ENCODE measurements at places on chromosomes 13 and 19.

GRCh38 chr13:22964245-22964966 lies 216.4 kb upstream of the SGCG start:
- DNase-seq, result no peak

DNA sequence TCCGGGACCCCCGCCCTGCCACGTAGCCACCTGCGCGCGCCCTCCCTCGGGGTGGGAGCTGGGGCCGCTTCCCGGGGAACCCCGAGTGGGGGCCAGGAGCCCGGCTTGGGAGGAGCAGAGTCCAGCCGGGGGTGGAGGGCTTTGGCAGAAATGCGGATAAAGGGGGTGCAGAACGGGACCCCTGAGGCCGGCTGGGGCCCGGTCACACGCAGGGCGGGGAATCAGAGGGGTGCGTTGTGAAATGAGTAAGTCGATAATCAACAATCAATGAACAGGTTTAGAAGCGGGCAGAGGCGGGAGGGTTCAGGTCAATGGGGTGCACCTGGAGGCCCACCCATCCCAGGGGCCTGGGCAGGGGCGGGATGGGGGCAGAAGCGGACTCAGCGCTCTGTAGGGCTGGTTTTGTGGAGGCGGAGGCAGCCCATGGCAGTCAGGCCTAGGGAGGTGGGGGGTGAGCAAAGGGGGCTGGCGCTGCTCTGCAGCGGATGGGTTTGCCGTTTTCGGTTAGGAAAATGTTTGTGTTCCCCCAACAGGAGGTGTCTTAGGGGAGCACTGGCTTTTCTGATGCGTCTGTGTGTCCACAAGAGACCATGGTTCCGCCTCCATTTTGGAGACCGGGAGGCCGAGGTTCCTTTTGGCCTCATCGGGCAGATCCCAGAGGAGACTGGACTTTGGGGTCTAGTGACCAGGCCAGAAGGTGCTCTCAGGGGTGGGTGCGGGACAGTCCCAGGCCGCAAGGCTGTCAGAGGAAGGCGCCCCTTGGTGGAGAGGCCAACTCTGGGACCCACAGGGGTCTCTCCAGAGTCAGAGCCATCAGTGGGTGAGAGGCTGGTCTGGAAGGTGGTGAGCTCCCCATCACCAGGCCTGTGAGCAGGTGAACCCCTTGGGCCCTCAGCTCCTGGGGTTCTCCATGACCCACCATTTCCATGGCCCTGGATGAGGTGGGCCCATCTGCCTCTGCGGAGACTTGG lies 683 bp upstream of the DIRAS1 start:
- no peak for DNase-seq

- no peak for DNase-seq
Measured at GRCh38 chr13:101612735-101613134, 160.3 kb downstream of the ITGBL1 start.

DNA sequence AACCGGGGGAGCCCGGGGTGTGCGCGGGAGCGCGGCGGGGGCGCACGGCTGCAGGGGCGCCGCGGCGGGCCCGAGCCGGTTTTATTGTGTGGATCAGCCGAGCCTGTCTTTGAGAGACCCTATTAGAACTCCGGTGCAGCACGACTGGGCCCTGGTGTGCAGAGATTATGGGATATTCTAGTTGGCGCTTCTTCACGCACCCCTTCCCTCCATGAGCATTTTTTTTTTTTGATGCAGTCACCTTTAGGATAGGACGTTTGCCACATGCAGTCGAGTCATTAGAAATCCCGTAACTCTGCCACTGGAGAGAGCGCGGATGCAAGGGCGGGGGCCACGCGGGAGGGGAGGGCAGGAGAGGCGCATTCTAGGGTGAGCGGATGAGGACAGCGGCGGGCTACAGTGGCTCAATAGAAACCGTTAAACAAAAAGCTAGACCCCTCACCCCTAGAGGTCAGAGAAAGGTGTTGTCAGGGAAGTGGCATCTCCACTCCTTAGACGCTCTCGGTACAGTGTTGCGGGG lies 3.7 kb downstream of the FGF9 start:
- DNase-seq, result no peak

- no peak for DNase-seq
Measured at GRCh38 chr13:30156826-30157615, 150.3 kb downstream of the KATNAL1 start.

DNA sequence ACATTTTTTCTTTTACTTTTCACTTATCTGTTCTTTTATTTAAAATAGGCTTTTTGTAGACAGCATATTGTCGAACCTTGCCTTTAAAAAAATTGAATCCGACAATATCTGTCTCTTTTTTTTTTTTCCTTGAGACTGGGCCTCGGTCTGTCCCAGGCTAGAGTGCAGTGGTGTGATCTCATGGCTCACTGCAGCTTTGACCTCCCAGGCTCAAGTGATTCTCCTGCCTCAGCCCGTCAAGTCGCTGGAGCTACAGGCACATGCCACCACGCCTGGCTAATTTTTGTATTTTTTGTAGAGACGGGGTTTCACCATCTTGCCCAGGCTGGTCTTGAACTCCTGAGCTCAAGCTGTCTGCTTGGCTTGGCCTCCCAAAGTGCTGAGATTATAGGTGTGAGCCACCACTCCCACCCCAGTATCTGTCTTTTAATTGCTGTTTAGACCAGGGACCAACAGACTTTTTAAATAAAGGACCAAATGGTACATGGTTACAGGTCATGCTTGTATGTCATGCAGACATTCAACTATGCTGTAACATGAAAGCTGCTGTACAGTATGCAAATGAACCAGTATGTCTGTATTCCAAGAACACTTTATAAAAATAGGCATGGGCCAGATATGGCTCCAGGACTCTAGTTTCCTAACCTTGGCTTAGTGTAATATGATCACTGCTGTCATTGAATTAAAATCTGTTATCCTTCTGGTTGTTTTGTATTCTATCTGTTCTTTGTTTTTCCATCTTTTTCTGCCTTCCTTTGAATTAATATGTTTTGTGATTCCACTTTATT lies 80.3 kb downstream of the GJA3 start:
- DNase-seq, result no peak

GRCh38 chr19:58033741-58034476 lies at the start of gene ZSCAN1:
Gene ZSCAN1 (plus strand): TSS chr19:58034025. CDS start chr19:58037837, 3,812 bp downstream.
- DNase-seq, result peak; percentile 15

GRCh38 chr19:18434411-18435175 lies 3.3 kb downstream of the ISYNA1 start:
- no peak for DNase-seq

DNA sequence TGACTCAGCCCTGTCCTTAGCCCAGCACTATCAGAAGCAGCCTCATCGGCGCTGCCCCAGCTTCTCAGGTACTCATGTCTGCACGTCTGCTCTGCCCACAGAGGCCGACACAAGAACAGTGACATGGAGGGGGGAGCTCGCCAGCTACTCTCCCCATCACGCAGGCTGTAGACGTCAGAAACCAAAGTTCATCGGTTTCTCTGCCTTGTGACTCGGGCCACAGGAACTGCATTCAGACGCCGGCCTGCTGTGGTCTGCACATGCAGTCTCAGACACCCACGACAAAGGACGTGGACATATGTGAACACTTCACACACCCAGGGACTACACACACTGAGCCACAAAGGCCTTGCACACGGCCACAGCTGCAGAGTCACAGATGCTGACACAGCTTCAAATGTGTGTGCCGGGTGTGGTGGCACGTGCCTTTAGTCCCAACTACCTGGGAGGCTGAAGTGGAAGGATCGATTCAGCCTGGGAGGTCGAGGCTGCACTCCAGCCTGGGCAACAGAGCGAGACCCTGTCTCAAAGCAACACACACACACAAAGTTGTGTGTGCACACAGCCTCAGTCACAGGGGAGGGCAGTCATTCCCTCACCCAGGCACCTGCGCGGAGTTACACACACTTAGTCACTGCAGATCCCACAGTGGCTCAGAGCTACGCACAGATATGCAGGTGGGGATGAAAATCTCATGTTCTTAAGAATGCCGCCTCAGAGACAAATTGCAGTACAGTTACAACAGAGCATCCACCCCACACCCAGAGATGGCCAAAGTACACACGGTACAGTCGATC lies 4.9 kb upstream of the ZFP36 start:
- peak; percentile 71 for DNase-seq

DNA sequence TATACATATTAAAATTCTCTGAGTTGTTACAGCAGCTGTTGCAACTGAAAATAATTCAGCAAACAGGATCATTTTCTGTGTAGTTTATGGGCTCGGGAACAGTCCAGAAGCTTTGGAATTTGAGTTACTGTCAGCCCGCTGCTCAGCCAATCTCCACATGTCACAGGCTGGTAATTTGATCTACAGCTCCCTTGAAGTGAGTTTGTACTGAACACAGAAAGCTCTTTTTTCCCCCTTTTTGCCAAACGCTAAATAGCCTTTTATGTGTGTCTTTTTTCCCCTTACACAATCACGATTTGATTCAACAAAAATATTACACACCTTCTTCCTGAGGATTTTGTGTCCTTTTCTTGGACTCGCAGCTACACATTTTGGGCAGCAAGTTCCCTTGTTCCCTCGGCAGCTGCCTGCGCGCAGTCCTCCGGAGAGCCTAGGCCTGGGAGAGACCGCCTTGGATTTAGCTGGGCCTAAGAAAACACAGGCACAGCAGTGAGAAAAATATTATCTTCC lies 371.4 kb downstream of the KCNRG start:
- DNase-seq, result no peak

GRCh38 chr13:109783815-109784589 lies 2.4 kb downstream of the IRS2 start:
- DNase-seq, result no peak

- no peak for DNase-seq
Measured at GRCh38 chr19:32253683-32254508, 91.5 kb upstream of the ZNF507 start.

DNA sequence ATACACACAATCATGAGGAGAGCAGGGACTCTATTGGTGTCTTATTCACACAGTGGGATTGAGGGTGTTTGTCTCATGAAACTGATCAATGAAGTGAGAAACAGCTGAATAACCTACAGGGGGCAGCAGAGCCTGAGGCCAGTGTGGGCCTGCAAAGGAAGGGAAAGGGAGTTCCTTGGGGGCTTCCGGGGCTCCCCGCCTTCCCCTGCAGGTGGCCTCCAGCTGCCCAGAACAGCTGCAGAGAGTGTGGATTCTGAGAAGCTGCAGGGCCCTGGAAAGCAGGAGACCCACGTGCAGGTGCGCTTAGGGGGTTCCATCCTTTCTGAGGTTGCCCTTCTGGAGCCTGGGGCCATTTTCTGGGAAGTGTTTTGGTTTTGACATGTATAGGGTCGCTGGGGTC lies 20.1 kb downstream of the ZNF763 start:
- no peak for DNase-seq

GRCh38 chr13:40452038-40452666 lies 214.3 kb downstream of the FOXO1 start:
- DNase-seq, result no peak

GRCh38 chr13:33303855-33304597 lies 18.5 kb upstream of the STARD13 start:
- no peak for DNase-seq

GRCh38 chr19:40143612-40144011 lies 47.6 kb upstream of the MAP3K10 start:
- DNase-seq, result no peak

- DNase-seq, result no peak
Measured at GRCh38 chr19:55115446-55116065, 1.9 kb downstream of the PPP1R12C start.

DNA sequence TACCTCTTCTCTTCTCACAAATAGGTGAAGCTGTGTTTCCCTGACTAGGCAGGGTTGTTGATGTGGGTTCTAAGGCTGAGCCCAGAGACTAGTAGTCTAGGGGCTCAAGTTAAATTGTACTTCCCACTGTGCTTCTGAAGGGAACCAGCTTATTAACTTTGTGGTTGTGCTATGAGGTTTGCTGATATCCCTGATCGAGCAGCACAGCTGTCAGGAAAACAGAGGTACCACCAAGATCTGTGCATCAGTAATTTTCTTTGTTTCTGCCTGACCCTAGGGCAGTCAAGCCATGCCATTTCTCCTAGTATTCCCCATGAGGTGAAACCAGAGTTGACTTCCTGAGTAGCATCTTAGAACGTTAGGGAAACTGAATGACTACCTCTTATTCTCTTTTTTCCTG lies 853.8 kb upstream of the MIR17HG start:
- DNase-seq, result no peak

DNA sequence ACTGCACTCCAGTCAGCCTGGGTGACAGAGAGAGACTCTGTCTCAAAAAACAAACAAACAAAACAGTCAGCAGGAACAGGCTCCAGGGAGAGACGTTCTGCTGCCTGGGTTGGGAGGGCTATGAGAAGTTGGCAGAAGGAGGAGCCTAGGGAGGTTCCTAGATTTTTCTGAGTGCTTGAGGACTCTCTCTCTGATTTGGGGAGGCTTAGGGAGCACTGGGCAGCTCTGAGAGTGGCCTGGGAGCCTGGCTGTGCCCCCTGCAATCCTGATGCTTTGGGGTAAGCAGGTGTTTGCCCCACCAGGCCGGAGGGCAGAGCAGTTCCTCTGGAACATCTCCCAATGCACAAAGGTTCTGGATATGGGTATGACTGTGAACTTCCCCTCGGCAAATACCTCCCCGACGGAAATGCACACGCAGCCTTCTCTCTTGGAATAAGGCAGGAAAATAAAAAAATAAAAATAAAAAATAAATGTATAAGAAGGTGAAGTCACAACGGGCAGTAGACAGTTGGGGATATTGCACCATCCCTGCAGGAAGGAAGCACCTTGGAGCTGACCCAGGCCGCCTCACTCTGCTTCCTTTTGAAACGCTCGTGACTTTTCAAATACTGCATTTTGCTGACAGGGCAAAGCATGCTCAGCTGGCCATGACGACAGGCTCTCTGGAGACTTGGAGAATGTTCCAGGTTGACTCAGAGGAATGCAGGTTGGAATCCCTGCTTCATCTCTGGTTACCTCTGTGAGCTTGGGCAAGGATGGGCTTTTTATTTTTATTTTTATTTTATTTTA lies 26.5 kb upstream of the HOMER3 start:
- no peak for DNase-seq

- DNase-seq, result no peak
Measured at GRCh38 chr13:46383383-46383782, 3.7 kb downstream of the RUBCNL start.

GRCh38 chr19:33234092-33234491 lies 8.4 kb upstream of the SLC7A10 start:
- no peak for DNase-seq

GRCh38 chr19:29450812-29451211 lies 75.0 kb upstream of the VSTM2B start:
- no peak for DNase-seq

- DNase-seq, result no peak
Measured at GRCh38 chr13:24275041-24275440, 34.3 kb upstream of the C1QTNF9 start.

DNA sequence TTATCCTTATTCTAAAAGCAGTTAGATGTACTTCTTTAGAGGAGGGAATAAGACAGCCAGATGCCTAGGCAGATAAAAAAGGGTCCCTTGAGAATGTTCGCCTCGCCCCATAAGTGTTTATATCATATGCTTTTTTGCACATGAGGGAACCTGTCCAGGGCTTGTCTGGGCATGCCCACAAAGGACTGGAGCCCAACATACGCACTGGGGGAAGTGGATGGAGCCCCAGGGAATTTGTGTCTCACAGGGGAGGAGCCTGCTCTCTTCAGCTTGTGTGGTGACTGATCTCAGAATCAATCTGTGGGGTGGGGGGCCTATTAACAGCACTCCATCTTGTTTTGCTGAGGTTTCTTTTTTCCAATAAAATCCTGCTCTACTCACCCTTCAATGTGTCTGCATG lies 22.6 kb downstream of the MED4 start:
- DNase-seq, result no peak

All from activated CD8-positive, alpha-beta memory T cell treated with anti-CD3 and anti-CD28 coated beads for 1 hour (primary cell).